ENCODE measurements at places on chromosomes 13 and 19.

DNA sequence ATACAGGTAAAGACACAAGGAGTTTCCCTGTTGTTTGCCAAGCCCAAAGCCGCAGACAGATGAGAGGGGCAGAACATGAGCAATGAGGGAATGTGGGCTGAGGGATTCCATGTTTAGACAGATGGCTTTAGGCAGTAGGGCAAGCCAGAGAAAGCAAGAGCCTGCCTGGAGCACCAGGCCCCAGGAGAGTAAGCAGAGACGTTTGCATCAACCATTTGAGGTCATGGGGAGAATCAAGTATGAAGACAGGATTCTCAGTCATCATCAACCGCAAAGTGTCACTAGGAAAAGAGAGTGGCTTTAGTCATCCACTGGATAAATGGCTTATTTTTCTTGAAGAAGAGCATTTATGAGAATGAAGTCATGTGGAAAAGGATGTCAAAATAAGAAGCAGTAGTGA lies 184.7 kb downstream of the COG6 start:
- no peak for DNase-seq

- DNase-seq: no peak
These were observed 153.1 kb downstream of the PCDH17 start for GRCh38 chr13:57784633-57785032.

GRCh38 chr19:10222201-10222890 lies 8.8 kb downstream of the S1PR2 start:
- no peak for DNase-seq

- no peak for DNase-seq
These were observed 85.3 kb downstream of the ZNF726 start for GRCh38 chr19:23999821-24000610.

DNA sequence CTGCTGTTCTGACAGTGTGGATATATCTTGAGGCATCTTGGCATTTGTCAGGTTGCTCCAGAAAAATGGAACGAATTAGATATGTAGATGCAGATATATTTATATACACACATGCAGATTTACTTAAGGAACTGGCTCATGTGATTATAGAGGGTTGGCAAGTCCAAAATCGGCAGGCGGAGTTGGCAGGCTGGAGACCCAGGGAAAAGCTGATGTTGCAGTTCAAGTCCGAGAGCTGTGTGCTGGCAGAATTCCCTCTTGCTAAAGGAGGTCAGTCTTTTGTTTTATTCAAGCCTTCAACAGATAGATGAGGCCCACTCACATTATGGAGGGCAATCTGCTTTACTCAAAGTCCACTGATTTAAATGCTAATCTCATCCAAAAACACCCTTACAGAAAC lies 24.4 kb upstream of the CSNK1A1L start:
- DNase-seq: no peak

DNA sequence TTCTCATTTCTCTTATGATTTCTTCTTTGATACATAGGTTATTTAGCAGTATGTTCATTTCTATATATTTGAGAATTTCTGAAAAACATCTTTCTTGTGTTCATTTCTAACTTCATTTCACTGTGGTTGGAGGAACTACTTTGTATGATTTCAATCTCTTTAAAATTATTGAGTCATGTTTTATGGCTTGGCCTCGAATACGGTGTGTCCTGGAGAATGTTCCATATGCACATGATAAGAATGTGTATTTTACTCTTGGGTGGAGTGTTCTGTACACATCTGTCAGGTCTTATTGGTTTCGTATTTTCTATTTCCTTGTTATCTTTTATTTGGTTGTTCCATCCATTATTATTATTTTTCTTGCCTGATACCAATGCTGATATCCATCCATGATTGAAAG lies 22.9 kb downstream of the DNM2 start:
- no peak for DNase-seq

DNA sequence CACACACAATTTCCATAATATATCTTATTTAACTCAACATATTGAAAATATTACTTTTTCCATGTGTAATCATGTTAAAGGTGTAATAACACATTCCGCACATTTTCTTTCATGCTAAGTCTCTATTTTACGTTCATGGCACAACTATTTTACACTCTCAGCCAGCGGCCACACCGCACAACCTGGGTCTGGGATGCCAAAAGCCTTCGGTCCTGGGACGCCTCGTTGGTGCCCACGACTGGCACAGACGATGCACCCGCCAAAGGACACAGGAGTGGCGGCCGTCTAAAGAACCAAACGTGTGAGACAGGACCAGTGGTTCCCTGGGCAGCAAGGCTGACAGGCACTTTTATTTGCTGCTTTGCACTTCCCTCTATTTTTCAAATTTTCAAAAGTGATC lies 10.0 kb upstream of the PROZ start:
- DNase-seq: no peak

- no peak for DNase-seq
These were observed 2.5 kb upstream of the FAM98C start for GRCh38 chr19:38400361-38400760.

DNA sequence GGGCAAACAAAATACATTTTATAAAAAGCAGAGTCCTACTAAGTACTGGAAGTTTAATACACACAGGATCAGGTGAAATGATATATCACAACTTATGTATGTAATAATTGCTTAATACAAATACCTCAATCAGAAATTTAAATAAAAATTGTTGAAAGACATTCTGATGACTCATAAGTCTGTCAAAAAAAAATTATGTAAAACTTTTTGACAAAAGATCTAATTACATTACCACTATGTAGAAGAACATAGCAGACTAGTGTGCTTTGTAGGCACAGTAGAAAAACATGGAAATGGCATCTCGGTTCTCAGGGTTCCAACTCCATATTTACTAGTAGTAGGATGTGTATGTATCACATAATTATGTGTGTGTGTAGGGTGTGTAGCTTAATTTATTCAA lies 156.2 kb downstream of the DNAJC3 start:
- DNase-seq: no peak
